ENCODE measurements at places on chromosomes 16 and 17.
A peak's percentile ranks its signal among the peaks of the same experiment; 100 is the strongest.

GRCh38 chr17:37713624-37714023 is 31.2 kb downstream of the HNF1B start:
- DNase-seq: no peak

GRCh38 chr17:58412961-58413586 is 4.3 kb downstream of the RNF43 start:
- DNase-seq: no peak

- DNase-seq: no peak
Measured at GRCh38 chr16:83054283-83054682, 427.5 kb downstream of the CDH13 start.

GRCh38 chr17:53635444-53635843 is 187.3 kb upstream of the KIF2B start:
- no peak for DNase-seq

DNA sequence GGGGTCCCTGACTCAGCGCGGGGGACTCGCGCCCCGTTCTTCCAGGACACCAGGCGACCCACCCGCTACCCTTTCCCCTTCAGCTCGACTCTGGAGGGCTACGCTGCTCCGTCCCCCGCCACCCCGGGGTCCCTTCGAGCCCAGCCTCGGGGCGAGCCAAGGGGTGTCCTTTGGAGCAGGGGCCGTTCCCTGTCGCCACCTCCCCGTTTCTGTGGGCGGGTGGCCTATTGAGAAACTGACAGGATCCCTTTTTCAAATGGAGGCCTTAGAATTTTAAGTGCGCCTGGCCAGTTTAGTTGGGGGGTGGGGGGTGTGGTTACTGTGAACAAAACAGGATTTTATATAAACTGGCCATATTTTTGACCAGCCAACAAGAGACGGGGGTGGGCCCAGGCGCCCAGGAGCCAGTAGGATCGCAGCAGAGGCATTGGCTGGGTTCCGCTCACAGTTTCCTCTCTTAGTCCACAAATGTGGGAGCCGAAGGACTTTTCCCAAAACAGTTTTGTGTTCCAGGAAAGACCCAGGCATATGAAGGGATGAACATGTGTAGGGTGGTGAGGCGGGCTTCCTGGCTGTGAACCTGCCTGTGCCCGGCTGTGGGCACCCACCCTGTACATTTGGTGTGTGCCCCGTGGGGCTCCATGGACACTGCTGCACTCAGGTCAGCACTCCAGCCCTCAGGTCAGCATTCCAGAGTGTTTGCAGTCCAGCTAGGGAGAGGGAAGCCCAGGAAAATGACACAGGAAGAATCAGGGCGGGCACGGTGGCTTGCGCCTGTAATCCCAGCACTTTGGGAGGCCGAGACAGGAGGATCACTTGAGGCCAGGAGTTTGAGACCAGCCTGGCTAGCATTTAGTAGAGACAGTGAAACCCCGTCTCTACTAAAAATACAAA is 722 bp upstream of the TIMP2 start:
- DNase-seq: peak; percentile 86

GRCh38 chr17:2181897-2182448 is 121.6 kb downstream of the SMG6 start:
- DNase-seq: no peak

- DNase-seq: no peak
Measured at GRCh38 chr17:2803386-2803785, 7.1 kb downstream of the RAP1GAP2 start.

GRCh38 chr17:59851439-59852375 is 41.0 kb downstream of the TUBD1 start:
- DNase-seq: no peak

GRCh38 chr17:30796016-30796415 is 28.5 kb downstream of the CRLF3 start:
- no peak for DNase-seq

- no peak for DNase-seq
Measured at GRCh38 chr17:34720760-34721159, 141.4 kb downstream of the TMEM132E start.

DNA sequence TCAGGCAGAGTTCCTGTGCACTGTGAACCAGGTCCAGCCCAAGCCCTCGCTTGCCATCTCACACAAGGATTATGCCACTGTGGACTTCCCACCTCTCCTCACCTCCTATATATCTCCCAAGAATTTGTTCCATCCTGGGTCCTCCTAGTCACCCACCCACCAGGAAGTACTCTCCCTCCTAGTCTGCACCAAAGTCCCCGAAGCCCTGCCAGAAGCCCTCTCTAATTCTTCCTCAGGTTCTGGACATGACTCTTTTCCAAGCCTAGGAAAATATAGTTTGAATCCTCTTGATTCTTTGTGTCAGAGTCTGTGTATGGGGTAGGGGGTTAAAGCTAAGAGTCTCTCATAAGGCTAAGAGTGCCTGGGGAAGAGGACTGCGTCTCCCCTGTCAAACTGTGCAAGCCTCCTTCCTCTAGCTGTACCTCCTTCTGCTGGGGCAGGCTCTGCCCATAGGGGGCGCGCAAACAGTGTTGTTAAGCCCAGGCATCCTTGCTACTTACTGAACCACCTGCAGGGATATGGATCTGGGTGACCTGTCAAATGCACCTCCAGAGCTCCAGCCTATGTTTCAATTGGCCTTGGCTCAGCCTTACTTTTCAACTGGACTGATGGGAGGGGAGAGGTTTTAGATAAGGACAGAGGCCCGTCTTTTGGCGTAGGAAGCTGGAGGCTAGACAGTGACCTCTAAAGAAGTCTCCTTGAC is 16.6 kb upstream of the DLX4 start:
- peak; percentile 32 for DNase-seq

GRCh38 chr17:9116861-9117568 is 95.7 kb downstream of the NTN1 start:
- DNase-seq: no peak

DNA sequence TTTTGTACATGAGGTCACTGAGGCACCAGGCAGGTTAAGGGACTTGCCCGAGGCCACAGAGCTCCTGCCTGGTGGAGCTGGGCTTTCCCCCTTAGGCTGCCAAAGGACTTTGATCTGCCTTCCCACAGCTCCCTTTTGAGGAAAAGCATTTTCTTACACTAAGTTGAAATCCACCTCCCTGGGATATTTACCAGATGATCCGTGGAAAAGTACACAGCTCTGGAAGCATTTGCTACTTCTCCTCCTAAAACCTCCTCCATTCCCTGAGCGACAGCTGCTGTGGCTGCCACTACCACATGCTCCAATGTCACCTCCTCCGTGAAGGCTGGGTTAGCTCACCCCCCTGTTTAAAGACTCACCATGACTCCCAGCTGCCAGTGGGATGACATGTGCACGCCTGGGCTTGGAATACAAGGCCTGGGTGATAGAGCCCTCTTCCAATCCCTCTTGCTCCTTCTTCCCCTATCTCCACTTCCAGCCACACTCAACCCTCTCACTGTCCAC is 1.2 kb upstream of the MPRIP start:
- DNase-seq: no peak

- no peak for DNase-seq
Measured at GRCh38 chr17:54280741-54281140, 458.0 kb downstream of the KIF2B start.

GRCh38 chr17:10417431-10417830 is 4.3 kb downstream of the MYH8 start:
- DNase-seq: no peak

DNA sequence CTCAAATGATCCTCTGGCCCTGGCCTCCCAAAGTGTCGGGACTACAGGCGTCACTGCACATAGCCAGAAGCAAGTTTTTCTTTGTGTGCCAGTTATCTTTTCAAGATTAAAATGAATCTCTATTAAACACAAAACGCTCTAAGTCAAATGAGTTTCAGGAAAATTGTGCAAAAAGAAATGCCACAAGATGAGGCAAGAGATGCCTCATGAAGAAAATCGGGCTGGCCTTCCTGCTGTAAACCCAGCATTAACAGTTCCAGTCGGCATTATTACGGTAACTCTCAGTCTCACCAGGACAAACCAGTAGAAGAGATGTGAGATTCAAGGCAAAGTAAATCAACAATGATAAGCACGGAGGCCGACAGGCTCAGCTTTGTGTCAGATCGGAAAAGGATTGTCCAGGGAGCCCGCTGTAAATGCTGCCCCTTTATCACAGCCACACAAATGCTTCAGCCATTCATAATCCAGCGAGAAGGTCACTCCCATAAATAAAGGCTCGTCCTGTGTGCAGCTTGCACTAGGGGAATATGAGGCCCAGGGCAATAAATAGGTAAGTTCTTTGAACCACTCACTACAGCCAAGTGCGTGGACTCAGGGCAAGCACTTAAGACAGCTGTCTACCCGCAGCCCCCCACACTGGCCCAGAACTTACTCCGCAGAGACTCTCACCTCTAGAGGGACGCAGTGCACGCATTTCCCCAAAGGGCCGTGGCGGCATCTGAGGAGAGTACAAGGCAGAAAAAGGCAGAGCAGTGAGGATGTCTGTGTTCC is 27.2 kb downstream of the NPLOC4 start:
- DNase-seq: no peak

GRCh38 chr17:10907370-10907769 is 69.5 kb upstream of the PIRT start:
- DNase-seq: no peak

- peak; percentile 37 for DNase-seq
Measured at GRCh38 chr17:49434821-49435670, 20.4 kb upstream of the PHB1 start.

- no peak for DNase-seq
Measured at GRCh38 chr17:67412941-67413340, 35.9 kb downstream of the PITPNC1 start.

DNA sequence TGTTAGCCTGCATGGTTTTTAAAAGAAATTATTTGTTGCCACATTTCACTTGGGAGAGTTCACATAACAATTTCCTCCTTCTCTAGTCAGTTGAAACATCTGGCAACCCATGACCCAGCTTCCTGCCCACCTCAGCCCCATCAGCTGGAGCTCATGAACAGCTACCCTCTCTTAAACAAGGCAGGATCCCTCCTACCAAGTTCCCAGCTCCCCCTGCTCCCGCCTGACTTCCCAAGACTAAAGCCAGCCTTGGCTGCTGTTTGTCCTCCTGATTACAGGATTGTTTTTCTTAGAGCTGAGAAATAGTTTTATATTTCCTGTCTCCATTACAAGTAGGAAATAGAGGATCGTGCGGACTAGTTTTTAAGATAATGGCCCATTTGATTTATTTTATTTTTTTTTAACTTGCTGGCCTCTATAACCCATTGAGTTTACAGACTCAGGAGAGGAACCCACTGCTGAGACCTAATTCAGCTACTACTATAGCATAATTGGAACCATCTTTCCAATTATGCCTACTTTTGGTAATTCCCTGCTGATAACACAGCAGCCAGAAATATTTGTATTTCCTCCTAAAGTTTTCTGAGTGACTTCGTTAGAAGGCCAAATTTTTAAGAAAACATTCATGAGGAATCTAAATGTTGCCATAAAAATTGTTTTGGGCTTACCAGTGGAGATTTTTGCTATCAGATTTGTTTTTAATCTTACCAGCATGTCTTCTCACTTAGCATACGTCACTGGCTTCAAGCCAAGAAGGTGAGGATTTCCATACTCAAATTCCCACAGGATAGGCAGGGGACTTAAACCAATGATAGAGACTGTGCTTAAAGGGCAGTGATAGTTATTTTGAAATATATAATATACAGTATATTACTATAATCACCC is 90.0 kb downstream of the ELAC2 start:
- no peak for DNase-seq

GRCh38 chr16:65547772-65548446 is 426.0 kb upstream of the CDH11 start:
- no peak for DNase-seq

- no peak for DNase-seq
Measured at GRCh38 chr17:11813871-11814270, 183.4 kb downstream of the ZNF18 start.

- no peak for DNase-seq
Measured at GRCh38 chr17:34885076-34885475, 76.2 kb downstream of the CCT6B start.

All from foreskin melanocyte (primary cell).